ENCODE measurements at places on chromosomes 7 and 10. TPM values are rescaled to one million over a fixed set of nuclear protein-coding genes. Genes with fewer than 3 reads are reported as not detected.

DNA sequence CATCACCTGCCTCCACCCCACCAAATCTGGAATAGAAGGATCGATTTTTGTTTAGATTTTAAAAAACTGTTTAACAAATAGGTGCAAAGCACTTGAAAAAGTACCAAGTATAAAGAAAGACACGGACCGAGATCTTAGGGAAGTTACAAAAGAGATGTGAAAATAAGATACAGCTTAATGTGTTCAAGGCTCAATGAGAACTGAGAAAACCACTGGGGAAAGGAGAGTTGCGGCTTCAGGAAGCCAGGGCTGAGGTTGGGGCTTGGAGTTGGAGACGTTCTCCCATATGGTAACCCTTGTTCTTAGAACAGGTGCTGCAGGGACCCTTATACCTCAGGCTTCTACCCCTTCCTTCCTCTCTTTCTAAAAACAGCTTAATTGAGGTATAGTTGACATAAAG, 140.2 kb downstream of the FANK1 start:
- DNase-seq: no peak

IQUB gene
- 0.32 TPM for total RNA-seq

PHYH gene
- total RNA-seq: 177 TPM

- no peak for DNase-seq
Measured at GRCh38 chr10:62699148-62699547, 105.4 kb upstream of the ADO start.

- DNase-seq: no peak
Measured at GRCh38 chr10:68578974-68579373, 18.8 kb downstream of the TET1 start.

NT5C3A gene
- 28.4 TPM for total RNA-seq

IKZF1 gene
- 3.7 TPM for total RNA-seq

TAS2R38 gene
- not detected for total RNA-seq

DNA sequence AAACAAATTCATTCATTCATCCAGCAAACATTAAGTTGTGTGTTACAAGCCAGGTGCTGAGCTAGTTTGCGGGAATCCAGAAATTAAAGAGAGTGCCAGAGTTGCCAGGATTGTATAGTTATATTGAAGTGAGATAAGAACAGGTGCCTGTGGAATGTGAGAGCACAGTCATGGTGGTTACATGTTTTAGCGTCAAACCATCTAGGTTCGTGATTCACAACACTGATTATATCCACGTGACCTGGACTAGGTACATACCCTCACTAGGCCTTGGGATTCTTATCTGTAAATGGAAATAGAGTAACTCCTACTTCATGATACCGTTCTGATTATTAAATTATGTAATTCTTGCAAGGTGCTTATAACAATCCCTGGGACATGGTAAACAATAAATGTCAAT, 24.5 kb upstream of the CDK1 start:
- DNase-seq: no peak

ZNF727 gene
- total RNA-seq: 1.8 TPM

DNA sequence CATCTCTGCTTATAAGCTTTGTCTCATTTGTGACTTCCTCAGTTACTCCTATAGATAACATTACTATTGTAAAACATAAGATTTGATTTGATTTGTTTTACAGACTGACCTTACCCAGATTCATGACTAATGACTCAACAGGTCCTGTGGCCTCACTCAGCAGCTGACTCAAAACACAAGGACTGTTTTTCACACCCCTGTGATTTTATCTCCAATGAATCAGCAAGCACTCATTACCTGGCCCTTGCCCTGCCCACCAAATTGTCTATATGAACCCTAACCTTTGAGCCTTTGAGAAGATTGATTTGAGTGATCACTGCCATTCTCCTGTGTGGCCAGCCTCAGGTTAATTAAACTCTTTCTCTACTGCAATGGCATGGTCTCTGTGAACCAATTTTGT, 1064.6 kb upstream of the LRRTM3 start:
- DNase-seq: no peak

DNA sequence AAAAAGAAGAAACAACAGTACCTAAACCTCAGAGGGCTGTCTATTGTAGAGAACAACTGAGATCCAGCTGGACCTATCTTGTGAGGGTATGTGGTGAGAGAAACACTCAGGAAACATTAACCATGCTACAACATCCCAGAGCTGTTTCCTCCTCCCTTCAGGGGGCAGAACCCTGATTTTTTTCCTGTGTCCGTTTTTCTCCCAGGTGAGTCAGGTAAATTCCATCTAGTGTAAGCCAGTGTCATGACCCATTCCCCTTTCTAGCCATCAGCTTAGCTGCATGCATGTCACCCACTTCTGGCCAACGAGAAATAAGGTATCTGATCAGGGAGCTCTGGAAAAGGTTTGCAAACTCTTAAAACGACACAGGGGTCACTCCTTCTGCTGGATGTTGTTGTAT, 103.8 kb downstream of the DNMBP start:
- no peak for DNase-seq

GRCh38 chr10:21445163-21445562, 80.3 kb downstream of the SKIDA1 start:
- DNase-seq: no peak

DNA sequence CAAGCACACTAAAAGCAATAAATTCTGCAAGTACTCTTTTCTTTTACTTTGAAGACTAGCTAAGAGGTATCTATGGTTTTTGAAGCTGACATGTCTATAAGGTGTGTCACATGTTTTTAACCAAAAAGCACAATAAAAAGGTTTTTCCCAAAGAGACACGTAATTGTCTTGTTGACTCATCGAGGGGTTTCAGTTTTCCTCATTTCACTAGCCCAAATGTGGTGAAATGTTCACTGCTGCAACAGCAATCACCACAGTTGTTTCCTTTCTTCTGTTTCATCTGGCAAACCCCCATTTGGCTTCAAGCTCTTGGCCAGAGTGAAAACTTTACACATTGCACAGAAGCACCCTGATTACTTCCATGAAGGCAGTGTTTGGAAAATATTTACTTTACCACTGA, 3.8 kb upstream of the HOXA4 start:
- DNase-seq: no peak

DNA sequence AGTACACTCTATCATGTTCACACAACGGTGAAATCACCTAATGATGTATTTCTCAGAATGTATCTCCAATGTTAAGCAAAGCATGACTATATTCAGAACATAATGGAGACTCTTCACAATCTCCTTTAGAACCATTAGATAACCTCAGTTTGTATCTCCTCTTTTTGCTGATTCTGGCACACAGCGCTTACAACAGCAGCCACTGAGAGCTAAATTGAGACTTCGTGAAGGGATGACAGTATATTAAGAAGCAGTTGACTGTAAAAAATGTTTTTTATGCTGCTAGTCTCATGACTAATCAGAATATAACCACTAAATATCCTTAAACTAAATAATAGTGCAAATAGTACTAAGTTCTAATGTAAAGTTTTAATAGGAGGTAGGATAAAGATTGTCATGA, 46.9 kb downstream of the KMT2E start:
- DNase-seq: no peak

OR2A12 gene
- total RNA-seq: not detected

- DNase-seq: no peak
Measured at GRCh38 chr10:115772606-115773005, 500.4 kb downstream of the GFRA1 start.

PITX3 gene
- total RNA-seq: 1.1 TPM

DNA sequence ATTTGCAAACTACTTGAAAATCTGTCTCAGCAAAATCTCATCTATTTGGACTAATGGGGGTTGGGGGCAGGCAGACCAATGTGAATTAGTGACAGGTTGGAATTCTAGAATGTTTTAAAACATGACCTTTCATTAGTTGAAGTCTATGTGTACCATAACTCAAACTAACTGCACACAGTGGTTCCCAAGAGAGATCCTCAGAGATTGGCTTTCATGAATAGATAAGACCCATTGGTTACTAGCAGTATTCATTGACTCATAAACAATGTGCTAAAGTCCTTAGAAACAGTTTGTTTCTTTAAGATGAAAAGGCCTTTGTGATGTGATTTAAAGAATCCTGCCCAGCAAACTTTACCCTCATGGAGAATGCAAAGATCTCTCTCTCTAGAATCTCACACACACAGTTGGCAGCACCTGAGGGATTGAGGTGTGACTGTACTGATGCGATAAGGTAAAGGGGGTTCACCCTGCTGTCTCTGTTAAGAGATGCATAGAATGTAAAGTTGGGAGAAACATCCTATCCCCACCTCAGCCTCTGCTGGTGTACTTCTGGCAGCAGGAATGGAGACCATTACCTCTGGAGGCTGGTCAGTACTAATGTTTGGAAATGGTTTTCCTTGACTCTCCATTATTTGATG, 70.7 kb downstream of the ZNF92 start:
- no peak for DNase-seq

DNA sequence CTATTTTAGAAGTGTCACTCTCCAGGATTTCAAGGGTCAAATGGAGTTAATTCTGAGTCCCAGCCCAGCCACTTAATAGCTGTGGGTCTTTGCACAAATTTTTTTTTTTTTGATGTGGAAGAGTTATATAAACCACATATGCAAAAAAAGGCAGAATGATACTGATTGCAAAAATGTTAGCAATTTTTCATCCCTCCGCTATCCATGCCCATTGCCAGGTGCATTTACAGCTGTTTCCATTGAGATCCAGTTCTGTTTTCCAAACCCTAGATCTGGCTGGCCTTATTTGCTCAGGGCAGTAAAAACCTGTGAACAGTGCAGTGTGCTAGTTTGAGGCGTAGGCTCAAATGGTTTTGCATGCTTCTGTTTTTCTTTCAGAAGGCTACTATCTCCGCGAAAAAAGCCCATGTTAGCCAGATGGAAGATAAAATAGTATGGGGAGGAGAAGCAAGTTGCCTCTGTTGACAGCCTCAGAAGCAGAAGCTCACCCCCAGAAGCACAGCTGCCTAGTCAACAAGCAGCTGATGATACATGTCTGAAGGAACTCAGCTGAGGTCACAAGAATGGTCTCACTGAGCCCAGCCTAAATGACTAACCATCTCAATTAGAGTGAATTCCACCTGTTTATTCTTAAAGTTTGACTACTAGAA, 997 bp upstream of the ZNF138 start:
- no peak for DNase-seq

DNA sequence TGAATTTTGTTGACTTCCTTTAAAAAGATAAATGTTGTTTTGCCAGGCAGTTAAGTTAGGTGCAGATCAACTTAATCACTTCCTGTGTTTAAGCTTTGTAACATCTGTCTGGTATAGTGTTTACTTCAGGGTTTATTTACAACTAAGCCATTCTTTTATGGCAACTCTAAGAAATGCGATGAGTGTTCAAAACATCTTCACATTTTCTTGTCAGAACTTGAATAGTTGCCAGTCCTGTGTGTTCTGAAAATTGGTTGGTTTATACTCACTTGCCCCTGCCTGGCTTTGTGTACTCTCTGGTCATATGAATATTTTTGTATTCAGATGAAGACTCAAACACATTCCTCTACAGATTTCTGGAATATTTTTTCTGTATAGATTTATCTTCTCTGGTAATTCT, 327.2 kb downstream of the MDFIC start:
- DNase-seq: no peak

CCL26 gene
- total RNA-seq: not detected

- DNase-seq: no peak
Measured at GRCh38 chr10:74153123-74153522, 2.1 kb downstream of the ADK start.

DNA sequence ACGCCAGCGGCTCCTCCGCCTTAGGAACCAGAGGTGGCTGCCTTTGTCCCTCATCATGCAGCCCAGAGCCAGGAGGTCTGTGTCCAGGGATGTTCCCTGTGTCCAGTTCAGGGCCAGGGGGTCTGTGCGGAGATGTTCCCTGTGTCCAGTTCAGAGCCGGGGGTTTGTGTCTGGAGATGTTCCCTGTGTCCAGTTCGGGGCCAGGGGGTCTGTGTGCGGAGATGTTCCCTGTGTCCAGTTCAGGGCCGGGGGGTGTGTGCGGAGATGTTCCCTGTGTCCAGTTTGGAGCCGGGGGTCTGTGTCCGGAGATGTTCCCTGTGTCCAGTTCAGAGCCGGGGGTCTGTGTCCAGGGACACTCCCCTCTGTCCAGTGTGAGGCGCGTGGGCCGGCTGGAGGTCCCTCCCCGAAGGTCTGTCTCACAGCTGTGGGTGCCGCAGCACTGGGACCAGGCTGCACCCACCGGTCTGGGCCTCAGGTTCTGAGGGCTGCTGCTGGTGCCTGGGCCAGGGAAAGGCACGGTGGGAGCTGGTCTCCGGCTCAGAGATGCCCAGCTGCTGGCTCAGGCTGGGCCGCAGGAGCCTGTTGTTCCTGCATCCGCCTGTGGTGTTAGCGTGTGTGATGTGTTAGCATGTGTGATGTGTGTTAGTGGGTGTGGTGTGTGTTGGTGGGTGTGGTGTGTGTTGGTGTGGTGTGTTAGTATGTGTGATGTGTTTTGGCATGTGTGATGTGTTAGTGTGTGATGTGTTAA, 67.9 kb upstream of the CFAP46 start:
- DNase-seq: no peak

- DNase-seq: no peak
Measured at GRCh38 chr10:127990846-127991542, 84.1 kb downstream of the PTPRE start.

SCART1 gene
- 0.45 TPM for total RNA-seq

- DNase-seq: no peak
Measured at GRCh38 chr10:110404413-110404812, 93.3 kb upstream of the DUSP5 start.

DNA sequence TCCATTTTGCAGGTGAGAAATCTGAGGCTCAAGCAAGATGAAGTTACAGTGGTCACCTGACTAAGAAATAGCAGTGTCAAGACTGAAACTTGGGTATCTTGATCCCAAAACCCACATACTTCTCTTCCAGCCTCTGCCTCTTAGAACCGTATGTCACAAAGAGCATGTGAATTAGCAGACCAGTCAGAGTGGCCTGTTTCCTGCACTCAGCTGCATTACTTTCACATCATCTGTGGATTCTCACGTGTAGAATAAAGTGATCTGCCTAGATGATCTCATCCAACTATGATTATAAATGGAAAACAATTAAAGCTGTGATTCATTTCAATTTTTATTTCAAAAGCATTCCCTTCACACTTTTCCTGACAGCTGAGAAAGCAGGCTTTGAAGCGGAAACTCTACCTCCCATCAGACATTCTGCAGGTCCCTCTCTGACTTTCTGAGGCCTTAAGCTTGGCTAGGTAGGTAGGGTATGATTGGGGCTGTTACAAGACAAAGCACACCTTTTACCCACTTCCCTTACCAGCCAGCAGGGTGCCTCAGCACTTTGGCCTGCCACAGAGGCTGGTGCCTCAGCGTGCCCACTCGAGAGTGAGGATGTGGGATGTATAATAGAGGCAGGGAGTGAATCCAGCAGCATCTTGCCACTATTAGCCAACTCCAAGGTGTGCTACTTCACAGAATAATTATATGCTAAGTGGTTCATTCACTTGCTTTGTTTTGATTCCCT, 70.2 kb upstream of the PDE1C start:
- DNase-seq: no peak
